ENCODE measurements at places on chromosomes 6 and 20.

- no peak for DNase-seq
Observed at GRCh38 chr20:3924304-3925112, 35.3 kb downstream of the PANK2 start.

- no peak for DNase-seq
Observed at GRCh38 chr20:60302875-60303274, 344.7 kb downstream of the CDH26 start.

- DNase-seq, result no peak
Observed at GRCh38 chr6:72238900-72239299, 352.6 kb downstream of the RIMS1 start.

DNA sequence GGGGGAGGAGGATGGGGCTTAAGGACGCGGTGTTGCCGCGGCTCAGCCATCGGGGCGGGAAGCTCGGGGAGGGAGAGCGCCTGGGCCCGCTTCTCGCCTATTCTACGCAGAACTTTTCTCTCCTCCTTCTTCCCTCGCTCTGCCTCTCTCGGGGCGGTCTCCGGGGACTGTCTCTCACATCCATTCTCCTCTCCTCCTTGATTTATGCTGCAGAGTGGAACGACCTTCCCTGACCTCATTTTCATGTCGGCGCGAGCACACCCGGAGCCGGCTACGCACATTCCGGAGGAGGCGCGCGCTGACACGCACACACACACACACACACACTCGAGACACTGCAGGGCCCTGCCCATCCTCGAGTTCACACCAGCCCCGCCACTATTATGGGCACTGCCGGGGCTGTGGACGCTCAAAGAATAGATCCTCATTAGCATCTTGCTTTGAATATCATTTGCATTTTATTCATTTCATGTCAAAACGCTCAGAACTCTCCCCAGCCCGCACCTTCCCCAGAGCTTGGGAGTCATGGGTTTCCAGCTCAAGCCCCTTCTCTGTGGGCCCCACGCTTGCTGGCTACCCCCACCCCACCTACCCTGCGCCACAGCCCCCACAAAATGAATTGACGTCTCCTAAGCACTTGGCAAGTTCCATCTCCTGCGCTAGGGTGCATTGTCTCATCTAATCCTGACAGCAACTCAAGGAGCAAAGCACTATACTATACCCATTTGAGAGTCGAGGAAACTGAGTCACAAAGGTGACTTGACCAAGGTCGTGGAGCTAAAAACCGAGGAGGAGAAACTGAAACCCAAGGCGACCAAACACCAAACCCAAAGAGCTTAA lies 36.8 kb downstream of the NCR2 start:
- no peak for DNase-seq

- DNase-seq, result no peak
Observed at GRCh38 chr6:16778521-16778920, 17.3 kb upstream of the ATXN1 start.

DNA sequence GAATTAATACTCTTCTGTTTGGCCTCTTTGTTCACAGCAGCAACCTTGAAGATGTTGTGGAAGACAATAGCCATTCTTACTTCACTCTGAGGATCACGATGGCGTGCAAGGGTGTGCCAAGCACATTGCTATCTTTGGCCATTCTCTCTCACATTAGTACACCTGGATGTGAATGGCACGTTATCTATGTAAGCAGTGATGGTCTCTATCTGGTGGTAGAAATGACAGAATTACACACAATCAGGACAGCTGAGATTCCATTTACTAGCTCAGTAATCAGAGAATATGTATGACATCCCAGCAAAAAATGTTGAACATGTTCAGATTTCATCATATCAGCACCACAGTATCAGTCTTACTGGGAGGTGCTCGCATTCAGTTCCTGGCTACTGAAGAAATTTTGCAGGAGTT lies 116.2 kb downstream of the LCA5 start:
- DNase-seq, result no peak

DNA sequence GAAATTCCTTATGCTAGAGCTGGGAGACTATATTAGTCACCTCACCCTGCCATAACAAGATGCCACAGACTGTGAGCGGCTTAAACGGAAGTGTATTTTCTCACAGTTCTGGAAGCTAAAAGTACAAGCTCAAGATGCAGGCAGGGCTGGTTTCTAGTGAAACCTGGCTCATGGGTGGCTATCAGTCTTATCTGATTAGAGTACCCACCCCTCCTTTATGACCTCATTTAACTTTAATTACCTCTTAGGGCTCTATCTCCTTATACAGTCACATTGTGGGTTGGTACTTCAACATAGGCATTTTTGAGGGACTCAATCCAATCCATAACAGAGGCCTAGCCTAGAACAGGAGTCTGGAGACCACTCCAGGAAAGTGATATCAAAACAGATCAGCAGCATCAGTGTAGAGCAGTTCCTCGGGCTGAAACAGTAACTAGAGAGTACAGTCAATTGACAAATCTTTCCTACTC lies 2.3 kb upstream of the SNRNP48 start:
- DNase-seq, result no peak

DNA sequence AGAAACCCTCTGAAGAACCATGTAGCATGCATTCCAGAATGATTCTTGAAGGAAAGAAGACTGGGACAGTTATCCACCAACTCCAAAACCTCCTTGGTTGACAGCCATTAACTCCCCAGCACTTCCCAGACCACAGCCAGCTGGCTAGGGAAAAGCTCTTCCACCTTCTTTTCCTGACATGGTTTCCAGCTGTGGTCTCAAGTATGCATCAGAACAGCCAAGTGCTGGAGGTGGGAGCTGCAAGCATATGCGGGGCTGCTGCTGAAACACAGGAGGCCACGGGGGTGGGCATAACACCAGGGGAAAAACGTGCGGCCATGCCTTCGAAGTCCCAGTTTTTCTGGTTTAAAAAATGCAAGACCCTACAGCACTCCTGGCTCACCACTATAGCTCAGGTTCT lies 108.0 kb upstream of the FAM184A start:
- DNase-seq, result no peak

DNA sequence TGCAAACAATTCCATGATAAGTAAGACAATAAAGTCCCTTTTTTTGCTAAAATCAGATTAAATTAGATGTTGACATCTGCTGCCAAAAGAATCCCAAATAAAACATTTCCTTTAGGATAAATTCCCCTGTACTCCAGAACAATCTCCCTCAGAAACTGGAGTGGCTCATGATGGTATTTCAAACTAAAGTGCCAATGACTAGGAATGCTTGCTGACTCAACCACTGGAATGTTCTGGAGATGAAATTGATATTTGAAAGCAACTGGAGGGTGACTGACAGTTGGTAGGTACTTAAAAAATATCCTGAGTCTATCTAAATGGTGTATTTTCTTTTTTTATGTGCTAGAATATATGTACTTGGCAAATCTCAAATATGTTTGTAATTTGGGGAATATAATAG lies 350.1 kb upstream of the TSHZ2 start:
- no peak for DNase-seq

DNA sequence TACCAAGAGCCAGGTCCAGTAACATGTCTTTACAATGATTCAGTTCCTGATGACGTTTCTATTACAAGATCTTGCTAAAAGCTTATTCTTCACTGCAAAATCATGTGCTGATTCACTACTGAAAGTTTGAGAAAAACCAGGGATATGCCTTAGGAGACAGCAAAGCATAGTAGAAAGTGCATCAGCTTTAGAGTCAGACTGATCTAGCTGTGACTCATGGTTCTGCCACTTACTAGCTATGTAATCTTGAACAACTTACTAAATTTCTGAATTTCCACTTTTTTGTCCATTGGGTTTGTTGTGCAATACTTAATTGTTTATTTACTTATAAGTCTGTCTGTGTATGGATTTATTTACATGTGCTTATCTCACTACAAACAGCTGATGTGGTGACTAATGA lies 198.5 kb upstream of the RSPO3 start:
- DNase-seq, result no peak

- DNase-seq, result no peak
Observed at GRCh38 chr20:37759761-37760209, 66.0 kb downstream of the CTNNBL1 start.

GRCh38 chr20:58538752-58539151 lies 23.6 kb upstream of the APCDD1L start:
- no peak for DNase-seq

- no peak for DNase-seq
Observed at GRCh38 chr6:21808045-21808470, 214.5 kb downstream of the SOX4 start.

GRCh38 chr20:37366743-37367142 lies 20.8 kb downstream of the SRC start:
- DNase-seq, result no peak

DNA sequence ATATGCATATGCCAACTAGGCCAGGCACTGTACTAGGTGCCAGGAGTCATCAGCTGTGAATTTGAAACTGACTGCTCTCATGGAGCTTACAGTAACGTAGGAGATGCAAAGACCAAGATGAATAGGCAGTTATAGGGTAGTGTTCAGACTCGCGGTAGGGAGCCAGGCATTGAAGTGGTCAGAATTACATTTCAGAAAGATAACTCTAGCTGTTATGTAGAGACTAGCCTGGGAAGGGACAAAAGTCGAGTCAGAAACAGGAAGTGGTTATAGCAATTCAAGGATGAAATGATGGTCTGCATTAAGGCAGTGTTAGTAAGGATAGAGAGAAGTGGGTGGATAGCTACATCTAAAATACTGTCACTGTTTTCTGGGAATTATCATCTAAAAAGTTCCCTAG lies 56.6 kb downstream of the PCMT1 start:
- DNase-seq, result no peak

GRCh38 chr6:16130932-16131387 lies 2.1 kb downstream of the MYLIP start:
- DNase-seq, result no peak

GRCh38 chr6:33746651-33747100 lies at the start of gene IP6K3:
IP6K3 (minus strand) TSS chr6:33746905; CDS start chr6:33735476, 11,429 bp downstream.
- no peak for DNase-seq

DNA sequence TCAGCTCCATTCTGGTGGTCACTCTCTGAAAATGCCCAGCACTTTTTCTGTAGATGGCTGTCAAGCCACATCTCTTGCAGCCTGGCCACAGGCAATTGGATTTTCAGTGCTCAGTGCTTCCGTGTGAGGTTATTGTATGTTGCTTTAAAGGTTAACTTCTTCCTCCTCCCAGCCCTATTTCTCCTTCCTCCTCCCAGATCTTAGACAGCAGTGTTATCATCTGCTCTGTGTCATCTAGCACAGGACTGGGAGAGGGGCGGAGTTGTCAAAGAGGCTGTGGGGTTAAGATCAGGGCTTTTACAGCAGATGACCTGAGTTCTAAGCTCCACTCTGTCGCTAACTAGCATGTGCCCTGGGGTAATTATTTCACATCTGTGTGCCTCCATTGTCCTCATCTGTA lies 129.0 kb downstream of the PHACTR3 start:
- no peak for DNase-seq

DNA sequence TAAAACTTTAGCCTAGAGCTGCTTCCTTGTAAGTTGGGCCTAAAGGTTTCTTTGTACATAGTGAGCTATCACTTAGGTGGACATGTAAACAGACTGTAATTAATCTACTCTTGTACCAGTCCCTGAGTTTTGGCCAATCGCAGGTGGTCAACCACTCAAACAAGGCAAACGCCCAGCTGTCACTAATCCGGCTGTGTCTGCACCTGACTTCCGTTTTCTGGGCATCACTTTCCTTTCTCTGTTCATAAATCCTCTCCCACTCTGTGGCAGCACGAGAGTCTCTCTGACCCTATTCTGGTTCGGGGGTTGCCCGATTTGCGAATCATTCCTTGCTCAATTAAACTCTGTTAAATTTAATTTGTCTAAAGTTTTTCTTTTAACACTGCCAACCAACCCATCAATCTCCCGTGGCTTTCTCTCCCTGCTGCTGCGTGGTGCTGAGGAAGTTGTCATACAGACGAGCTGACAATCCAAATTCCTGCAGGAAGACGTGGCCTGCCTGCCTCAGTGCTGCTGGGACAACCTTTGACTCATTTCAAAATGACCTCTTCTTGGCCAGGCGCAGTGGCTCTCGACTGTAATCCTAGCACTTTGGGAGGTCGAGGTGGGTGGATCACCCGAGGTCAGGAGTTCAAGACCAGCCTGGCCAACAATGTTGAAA lies 206.3 kb downstream of the QKI start:
- DNase-seq, result no peak

DNA sequence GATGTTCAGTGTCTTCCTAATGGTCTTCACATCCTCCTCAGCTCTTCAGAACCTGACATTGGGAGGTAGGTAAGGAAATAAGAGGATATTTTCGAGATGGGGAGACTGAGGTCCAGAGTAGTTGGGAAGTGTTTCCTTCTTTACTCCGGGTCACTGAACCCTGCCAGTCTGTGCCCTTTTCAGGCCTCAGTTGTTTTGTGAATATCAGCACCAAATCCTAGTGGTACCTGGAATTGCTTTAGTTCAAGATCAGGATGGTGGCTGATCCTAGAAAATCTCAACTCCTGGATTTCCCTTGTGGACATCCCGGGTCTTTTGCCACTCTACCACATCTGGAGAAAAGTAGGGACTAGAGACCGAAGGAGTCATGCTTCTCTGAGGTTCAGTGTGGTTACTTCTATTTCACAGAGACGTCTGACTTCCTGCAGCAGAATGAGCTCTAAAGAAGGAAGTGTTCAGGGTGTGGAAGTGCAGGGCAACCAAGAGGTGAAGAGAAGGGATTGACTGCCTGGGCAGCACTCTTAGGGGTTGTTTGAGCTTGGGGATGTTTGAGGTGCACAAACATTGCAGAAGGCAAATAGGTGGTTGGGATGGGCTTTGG lies 995 bp downstream of the STK4 start:
- DNase-seq, result peak; percentile 48

GRCh38 chr6:24524805-24525204 lies 30.0 kb downstream of the ALDH5A1 start:
- no peak for DNase-seq

DNA sequence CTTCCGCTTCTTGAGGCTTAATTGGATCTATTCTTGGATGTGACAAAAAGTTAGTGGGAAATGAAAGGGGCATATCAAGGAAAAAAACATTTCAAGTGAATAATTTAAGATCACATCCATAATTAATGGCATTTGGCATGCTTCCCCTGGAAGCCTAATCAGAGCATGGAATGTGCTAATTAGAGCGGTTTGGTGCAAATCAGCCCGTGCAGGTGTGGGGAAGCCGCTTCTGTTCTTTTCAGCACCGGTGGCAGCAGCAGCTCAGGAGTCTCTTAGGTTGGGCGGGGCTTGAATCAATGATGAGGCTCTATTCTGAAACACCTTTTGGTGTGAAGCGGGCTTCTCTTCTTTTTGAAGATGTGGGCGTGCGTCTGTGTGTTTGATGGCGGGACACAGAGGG lies 301.2 kb downstream of the LRFN2 start:
- DNase-seq, result no peak
